ENCODE measurements at places on chromosomes 6 and 20.

DNA sequence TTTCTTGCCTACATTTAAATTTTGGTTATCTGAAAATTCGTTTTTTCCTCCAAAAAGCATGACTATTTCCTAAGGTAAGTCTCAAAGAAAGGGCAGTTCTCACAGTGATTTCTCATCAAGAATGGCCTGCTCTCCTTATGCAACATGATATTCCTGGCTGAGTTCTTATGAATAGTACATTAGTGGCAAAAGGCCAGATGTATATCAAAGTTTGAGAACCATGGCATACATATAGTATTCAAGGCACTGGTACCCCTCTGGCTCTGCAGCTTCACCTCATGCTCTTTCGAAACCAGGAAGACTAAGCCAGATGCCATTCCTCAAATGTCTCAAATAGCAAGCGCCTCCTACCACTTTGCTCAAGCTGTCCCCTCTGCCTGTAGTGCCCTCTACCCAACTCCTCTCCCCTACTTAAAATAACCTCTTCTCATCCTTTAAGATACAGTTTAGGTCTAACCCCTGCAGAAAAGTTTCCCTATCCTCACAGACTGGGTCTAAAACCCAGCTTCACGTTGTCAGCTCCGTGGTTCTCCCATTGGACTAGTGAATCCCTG, 280.3 kb downstream of the HACE1 start:
- DNase-seq = no peak

GRCh38 chr6:912871-913835, 220.2 kb upstream of the EXOC2 start:
- no peak for DNase-seq

DNA sequence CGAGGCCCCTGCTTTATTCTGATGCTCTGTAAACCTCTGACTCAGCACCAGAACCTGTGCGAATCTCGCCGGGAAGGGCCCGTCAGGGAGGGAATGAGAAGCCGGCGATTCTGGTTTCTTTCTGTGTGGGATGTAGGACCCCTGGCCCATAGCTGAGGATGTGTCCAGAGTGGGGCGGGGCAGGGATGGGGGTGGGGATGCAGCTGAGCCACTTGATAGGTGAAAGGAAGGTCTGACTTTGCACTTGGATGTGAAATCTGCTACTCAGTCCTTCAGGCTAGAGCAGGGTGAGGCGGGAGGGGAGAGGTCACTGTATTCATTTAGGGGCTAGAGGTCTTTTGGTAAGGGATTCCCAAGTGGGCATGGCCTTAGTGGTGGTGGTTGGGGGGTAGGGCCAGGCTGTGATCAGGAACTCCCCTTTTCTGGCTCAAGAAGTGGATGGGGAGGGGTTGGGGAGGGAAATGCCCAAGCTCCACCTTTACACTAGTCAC, 2.3 kb downstream of the TOX2 start:
- DNase-seq = no peak

GRCh38 chr20:33731693-33732165, at the start of gene ZNF341:
Gene ZNF341 (plus strand): TSS chr20:33731996. CDS start chr20:33732022, 26 bp downstream.
- peak; percentile 90 for DNase-seq

DNA sequence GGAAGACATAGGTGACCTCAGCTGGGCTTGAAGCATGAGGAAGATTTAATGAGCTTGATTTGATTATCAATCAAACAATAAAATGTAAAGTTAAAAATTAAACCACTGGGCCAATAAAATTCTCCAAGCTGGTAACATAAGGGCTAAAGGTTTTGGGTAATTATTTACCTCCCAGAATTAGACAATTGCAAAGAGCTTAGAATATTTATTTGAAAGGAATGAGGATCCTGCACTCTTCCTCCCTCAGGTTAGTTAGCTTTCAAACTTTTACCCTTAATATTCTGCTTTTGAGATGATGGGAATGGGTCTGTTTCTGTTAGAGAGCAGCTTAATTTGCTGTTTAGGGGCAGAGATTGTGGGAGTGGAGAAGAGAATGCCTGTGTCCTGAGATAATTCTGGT, at the start of gene SLC17A4:
TSS of gene SLC17A4 (plus strand) at position 208 of the 400 bp plus-strand sequence. CDS start 7,221 bp downstream, outside the sequence.
- no peak for DNase-seq
